ENCODE measurements at places on chromosomes 12 and 14.
A peak's percentile ranks its signal among the peaks of the same experiment; 100 is the strongest.

- no peak for DNase-seq
These were observed 103.1 kb downstream of the UNC79 start for GRCh38 chr14:93533842-93534241.

GRCh38 chr14:56342494-56342942 lies 224.3 kb downstream of the PELI2 start:
- no peak for DNase-seq

DNA sequence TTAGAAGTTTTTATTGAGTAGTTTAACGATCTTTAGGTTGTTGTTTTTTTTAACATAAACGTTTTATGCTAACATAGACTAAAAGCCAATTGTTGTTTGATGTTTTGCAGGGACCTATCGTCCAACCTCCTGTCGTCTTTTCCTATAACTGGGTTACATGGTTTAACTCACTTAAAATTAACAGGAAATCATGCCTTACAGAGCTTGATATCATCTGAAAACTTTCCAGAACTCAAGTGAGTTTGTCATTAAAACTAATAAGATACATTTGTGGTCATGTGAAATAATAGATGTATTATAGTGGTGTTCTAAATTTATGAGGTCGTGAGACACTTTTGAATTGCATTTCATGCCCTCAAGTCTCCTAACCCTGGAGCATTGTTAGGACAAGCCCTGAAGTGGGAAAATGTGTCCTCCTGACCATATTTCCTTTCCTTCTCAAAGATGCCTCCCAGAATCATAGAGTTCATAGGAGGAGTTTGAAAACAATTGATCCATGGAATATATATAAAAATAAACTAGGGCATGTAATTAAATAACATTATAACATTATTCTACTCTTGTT lies 84.9 kb downstream of the ZFC3H1 start:
- DNase-seq, result no peak

GRCh38 chr14:60757567-60758002 lies 23.0 kb downstream of the MNAT1 start:
- DNase-seq, result no peak

- DNase-seq, result no peak
These were observed 40.0 kb upstream of the CAPRIN2 start for GRCh38 chr12:30794591-30795409.

DNA sequence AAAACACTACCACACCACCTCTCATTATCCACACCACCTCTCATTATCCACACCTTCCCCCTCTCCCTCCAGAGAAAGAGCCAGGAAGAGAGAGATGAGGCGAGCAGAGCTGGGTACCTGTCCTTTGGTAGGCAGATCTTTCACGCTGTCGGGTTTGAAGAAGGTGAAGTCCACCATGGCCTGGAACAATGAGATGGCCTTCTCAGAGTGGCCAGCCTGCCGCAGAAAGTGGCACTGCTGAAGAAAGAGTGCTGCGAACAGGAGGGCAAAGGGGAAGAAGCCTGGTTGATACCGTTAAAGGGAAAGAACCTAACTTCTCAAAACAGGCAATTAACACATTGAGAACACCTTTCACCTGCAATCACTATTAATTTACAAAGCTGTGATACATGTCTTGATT lies 30.6 kb downstream of the NRDE2 start:
- DNase-seq, result no peak

- DNase-seq, result no peak
These were observed 154.3 kb downstream of the TSPAN9 start for GRCh38 chr12:3231399-3231876.

GRCh38 chr12:107377596-107378385 lies 284.4 kb upstream of the CRY1 start:
- DNase-seq, result no peak

DNA sequence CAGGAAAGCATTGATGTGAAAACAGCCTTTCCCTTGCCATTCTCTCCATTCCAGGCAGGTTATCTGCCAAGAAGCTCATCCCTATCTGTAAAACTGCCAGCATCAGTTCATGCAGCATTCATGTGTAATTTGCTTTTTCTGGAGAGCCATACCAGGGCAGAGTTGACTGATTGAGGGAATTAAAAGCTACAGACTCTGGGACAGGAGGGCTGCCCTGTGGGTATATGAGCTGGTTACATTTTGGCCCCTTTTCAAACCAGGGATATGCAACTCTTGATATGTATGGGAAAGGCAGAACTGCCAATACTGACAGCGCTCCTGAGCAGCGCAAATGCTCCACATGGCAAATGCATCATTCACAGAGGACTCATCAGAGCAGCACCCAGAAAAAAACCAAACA lies 53.7 kb downstream of the SYT1 start:
- no peak for DNase-seq

DNA sequence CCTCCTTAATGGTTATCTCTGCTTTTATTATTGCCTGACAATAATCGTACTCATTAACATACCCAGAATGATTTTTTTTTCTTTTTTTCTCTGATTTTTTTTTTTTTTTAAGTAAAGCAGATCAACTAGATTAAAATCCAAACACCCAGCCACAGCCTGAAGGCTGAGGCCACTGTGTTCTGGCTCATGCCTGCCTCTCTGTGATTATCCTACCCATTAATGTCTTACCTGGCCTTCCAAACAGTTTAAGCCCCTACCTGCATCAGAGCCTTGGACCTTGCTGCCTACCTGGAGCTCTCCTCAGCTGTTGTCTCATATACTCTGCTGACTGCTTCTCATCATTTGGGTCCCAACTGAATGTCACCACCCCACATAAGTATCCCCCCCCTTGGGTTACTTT lies 6.8 kb upstream of the TMED10 start:
- DNase-seq, result no peak

- peak; percentile 41 for DNase-seq
These were observed 13.2 kb upstream of the TIGAR start for GRCh38 chr12:4307593-4308333.

DNA sequence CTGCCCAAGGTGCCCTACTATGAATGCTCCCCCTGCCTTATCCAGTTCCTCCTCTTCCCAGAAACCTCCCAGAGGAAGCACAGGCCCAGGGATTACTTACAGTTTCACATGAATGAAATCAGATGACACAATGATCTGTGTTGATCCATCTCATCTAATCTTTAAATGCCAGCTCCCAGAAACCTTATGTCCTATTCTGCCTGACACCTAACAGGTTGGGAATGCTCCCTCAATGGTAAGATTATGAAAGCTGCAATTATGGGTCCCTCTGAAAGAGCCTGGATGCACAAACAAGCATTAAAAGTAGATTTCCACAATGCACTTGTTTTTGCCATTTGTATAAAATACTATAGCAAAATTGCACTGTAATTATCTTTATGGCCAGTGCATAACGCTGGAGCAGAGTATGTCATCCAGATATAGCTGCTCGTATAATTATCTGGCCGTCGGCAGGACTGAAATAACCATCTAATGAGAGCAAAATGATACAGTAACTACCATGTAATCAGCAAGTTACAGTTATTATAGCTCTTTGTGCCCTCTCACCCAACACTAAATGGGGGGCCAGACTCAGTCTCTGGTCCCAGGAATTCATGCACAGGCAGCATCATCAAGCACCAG lies 4.4 kb upstream of the ZBTB39 start:
- no peak for DNase-seq

DNA sequence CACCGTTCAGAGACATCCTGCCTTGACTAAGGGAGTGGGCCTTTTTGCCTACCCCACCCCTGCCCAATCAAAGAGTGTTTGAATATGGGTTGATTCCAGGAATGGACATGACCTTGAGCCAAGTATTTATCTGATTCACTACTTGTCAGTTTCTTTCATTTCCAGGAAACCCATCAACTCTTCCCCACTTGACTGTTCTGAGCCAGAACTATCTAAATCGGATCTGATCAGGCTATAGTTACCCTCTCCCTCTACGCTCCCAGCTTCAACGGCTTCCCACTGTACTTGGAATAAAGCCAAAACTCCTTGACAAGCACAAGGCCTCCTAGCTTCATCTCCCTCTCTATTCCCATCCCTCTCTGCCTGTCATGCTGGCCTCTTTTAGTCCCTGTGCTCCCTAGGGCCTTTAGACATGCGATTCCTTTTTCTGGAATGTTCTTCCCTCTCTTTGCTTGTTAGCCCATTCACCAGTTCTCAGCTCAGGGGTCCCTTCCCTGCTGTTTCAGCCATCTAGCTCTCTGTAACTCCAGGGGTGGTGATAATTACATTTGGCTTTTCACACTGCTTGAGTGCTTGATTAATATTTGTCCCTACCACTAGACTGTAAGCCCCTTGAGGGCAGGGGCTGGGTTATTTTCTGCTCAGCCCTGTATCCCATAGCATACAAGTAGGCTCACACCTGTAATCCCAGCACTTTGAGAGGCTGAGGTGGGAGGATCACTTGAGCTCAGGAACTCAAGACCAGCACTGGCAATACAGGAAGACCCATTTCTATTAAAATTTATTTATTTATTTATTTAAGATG lies 5.5 kb upstream of the ITPK1 start:
- DNase-seq, result no peak

GRCh38 chr12:119634743-119635142 lies 33.2 kb upstream of the PRKAB1 start:
- DNase-seq, result no peak

GRCh38 chr12:724194-724855 lies 28.1 kb upstream of the WNK1 start:
- no peak for DNase-seq

GRCh38 chr14:75597149-75597548 lies 18.7 kb downstream of the FLVCR2 start:
- no peak for DNase-seq

- DNase-seq, result no peak
These were observed 114.3 kb downstream of the ADCK1 start for GRCh38 chr14:77914073-77914721.

DNA sequence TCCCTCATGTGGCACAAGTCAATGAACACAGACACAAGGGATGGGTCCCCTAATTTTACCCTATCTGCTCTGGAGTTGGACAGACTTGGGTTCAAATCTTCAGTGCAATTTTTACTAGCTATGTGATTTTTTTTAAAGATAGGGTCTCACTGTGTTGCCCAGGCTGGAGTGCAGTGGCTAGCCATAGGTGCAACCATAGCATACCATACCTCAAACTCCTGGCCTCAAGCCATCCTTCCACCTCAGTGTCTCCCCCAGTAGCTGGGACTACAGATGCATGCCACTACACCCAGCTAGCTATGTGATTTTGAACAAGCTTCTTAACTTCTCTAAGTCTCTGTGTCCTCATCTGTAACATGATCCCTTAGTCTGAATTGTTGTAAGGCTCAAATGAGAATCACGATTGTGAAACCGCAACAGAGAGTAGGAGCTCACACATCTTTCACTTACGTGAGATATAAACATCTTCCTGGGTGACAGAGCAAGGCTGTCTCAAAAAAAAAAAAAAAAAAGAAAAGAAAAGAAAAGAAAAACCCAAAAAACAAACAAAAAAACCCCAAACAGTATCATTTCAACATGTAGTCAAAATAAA lies 4.7 kb downstream of the CALCOCO1 start:
- DNase-seq, result no peak

- no peak for DNase-seq
These were observed 28.0 kb downstream of the RCOR1 start for GRCh38 chr14:102620413-102620812.

DNA sequence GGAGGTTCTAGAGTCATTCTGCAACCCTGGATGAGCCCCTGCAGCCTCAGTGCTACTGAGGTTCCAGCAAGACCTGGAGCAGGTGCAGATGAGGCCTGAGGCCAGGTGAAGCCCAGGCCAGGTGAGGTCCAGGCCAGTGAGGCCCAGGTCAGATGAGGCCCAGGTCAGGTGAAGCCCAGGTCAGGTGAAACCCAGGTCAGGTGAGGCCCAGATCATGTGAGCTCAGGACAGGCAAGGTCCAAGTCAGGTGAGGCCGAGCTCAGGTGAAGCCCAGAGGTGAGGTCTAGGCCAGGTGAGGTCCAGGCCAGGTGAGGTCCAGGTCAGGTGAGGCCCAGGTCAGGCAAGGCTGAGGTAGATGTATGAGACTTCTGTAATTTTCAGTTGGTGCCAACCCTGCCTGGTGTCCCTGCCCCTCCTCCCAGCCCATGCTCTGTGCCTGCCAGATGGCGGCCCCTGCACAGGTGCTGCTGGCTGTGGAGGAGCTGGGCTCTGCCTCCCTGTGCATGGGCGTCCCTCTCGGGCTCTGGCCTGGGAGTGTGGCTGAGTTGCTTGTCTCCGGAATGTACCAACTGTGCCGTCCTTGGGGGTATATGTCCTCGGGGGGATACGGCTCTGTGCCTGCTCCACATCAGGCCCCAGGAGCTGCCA lies 388.5 kb downstream of the TMEM121 start:
- no peak for DNase-seq

DNA sequence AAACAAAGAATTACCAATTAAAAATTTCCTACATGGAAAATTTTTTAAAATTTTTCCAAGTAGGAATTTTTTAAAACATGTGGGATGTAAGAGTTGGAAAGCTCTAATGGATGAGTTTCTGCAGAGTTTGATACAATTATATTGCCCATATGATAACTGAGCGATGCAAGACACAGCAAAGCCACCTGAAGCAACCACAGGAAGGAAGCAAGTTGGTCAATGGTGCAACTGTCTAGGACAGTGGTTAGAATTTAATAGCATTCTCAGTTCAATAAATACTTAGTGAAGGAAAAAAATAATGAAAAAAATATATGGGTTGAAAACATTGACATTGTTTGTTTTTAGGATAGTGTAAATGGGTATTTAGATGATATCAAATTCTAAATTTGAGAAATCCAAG lies 178.6 kb upstream of the GARIN2 start:
- DNase-seq, result no peak

DNA sequence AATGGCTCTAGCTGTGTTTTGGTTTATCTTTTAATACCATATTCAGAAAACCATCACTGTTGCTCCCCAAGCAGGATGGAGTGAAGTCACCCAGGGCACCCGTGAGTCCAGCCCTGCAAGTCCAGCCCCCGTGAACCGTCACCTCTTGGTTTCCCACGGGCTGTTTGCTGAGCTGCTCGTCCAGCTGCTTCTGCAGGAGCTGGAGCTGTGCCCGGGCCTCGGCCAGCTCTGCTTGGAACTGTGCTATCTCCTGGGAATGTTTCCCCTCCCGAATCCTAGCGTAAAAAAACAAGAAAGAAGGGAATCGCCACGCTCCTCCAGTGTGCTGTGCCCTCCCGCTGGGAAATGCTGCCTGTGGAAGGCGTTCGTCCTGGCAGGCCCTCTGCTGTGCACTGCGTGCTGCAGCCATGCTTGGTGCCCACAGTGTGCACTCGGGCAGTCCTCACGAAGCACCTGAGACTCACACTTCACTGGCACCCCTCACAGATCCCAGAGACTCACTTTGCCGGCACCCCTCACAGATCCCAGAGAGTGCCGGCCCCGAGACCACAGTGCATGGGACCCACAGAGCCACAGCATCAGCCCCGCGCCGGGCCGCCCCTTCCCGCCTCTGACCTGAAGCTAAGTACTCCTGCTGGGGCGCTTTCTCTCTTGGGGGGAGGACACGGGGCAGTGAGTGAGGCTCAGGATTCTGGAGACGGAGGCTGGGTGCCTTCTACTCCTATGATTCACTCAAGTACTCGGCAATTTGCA lies 15.4 kb upstream of the ANKLE2 start:
- DNase-seq, result no peak

DNA sequence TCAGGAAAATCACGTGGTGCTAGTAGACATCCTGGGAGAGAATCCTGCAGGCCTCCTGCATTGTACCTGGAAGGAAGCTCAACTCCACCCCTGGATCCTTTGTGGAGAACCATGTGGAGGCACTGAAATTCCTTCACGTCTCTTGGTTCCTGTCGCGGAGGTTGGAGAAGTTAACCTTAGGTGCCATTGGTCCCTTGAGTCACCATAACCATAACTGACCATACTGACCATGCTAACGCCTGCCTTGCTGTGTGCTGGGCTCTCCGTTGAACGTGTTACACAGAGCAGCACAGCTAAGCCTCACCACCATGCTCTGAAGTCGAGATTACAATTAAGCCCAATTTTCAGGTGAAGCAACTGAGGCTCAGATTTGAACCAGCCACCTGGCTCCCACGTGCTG lies 18.6 kb downstream of the C14orf132 start:
- DNase-seq, result no peak

- no peak for DNase-seq
These were observed 222.4 kb downstream of the IPO8 start for GRCh38 chr12:30473274-30473673.

Data from NCI-H2081 treated with DMSO at 0.1 percent for 48 hours (cell line).